ENCODE measurements at places on chromosomes 2 and 18.

GRCh38 chr2:215744514-215744913 lies 268.8 kb downstream of the MREG start:
- no peak for DNase-seq

DNA sequence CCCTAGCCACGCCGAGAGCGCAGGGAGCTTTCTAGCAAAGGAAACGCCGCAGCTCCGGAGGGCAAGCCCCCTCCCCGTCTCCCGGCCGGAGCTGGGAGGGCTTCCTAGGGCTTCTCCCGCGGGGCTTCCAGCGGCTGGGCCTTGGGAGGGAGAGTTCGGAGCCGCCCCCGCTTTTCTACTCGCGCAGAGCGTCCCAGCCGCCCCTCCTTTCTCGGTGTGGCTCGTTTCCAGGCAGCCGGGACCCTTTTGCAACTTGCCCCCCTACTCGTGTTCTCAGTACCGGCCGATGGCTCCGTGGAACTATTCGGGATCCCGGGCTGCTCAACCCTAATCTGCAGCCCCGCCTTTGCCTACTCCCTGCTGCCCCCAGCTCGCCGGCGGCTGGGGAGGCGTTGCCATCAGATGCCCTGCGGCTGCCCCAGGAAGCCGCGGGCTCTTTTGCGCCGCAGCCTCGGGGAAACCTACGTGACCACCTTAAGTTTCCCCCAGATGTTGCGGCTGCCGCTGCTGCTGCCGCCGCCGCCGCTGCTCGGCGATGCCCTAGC lies 1.5 kb upstream of the NR4A2 start:
- no peak for DNase-seq

DNA sequence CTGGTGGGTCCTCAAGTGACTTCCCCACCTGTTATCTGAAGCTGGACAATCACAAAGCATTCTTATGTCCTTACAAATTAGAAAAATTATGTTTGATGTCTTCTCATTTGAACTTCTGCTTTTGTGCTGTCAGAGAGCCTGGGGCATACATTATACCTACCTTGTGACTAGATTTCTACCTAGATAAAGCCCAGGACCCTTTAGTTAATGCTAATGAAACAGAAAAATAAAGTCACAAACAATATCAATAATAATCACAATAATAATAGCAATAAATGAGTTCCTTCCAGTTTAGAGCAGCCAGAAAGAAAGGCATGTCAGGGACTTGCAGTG lies 456.4 kb downstream of the SETBP1 start:
- no peak for DNase-seq

DNA sequence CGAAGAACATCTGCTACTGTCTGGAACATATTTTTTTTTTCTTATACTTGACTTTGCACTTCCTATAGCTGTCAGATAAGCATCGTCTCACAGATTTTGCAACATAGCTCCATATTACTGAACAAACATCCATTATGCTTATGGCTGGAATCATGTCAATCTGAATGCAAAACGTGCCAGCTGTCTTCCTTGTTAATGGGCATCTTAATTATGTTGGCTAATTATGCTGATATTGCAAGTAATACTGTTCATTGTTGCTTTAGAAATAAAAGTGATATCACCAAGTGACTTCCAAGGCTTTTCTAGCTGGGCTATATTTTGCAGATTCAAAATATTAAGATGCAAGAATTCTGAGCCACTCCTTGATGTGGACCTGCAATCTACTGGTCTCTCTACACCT lies 176.8 kb downstream of the ARL4C start:
- no peak for DNase-seq

GRCh38 chr2:136957044-136957443 lies 191.7 kb downstream of the THSD7B start:
- no peak for DNase-seq

DNA sequence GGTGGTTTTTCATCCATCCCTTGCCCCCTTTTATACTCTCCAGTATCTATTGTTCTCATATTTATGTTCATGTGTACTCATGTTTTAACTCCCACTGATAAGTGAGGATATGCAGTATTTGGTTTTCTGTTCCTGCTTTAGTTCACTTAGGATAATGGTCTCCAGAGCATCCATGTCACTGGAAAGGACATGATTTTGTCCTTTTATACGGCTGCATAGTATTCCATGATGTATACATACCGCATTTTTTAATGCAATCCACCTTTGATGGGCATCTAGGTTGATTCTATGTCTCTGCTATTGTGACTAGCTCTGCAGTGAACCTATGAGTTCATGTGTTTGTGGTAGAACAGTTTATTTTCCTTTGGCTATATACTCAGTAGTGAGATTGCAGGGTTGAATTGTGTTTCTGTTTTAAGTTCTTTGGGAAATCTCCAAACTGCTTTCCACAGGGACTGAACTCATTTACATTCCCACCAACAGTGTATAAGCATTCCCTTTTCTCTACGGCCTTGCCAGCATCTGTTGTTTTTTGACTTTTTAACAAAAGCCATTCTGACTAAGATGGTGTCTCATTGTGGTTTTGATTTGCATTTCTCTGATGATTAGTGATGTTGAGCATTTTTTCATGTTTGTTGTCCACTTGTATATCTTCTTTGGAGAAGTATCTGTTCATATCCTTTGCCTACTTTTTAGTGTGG lies 420.2 kb downstream of the THSD7B start:
- no peak for DNase-seq

DNA sequence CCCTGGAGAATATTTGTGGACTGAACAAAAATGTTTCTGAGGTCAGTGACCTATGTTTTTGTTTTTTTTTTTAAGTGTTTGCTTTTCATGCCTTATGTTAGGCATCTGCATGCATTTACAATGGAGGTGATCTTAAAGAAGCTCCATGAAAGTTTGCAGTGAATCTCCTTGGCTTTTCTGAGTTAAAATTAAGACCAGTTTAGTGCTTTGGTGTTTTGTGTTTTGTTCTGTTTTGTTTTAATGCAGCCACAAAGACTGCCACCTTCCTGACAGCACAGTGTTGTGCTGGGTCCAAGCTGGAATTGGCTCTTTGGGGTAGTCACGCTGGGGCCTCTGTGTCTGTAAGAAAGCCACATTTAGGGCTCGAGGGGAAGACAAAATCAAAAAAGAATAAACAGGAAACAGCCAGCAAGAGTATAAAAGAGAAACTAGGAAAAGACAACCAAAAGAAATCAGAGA lies 396.2 kb downstream of the ARHGAP15 start:
- no peak for DNase-seq

DNA sequence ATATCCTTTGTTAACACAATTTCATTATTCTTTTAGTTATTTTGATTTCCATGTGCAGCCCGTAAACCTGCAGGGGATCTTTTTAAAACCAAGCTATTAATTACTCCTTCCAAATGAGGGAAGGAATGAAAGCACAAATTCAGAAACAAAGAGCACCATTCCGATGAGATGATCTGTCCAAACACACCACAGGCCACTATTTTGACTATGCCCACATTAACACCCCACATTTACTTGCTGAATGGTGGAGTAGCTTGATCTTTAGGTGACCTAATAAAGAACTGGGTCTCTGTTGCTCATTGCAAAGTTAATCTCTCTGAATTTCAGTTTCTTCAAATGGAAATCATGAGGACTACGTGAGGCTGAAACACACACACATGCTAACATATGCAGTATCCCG lies 218.0 kb downstream of the IRS1 start:
- no peak for DNase-seq

DNA sequence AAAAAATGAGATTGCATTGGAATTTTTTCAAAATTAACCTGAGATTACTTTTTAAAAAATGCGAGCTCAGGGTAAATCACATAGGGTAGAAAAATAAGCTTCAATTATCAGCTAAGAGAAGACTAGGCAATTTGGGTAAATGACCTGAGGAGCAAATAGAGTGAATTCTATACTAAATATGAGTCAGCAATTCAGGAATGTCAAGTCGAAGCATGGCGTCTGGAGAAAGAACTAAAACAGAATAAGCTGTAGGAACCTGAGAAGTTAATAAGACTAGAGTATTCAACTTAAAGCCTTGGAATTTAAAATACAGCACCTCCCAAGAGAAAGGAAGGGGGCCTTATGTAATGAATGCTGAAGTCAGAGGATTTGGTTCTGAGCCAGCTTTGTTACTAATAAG lies 487.0 kb downstream of the SUCLG1 start:
- DNase-seq: no peak

- no peak for DNase-seq
Measured at GRCh38 chr2:69305166-69305565, 81.9 kb downstream of the GFPT1 start.

DNA sequence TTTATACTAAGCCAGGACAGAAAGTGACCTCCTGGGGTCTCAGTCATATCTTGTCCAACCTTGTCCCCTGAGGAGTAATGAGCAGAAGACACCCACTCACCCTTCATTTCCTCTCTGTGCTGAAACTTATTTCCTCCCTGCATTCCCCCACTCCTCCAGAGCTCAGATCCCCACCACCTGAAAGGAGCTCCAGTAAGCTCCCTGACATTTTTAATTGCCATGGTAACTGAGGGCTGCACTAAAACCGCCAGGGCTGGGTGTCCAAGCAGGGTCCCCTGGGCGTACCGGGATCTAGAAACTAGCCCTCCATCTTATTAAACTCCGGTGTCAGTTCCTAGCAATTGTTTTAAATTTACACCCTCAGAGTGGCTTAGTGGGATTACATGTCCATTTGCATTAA lies 393.3 kb upstream of the HNRNPA3 start:
- DNase-seq: no peak

DNA sequence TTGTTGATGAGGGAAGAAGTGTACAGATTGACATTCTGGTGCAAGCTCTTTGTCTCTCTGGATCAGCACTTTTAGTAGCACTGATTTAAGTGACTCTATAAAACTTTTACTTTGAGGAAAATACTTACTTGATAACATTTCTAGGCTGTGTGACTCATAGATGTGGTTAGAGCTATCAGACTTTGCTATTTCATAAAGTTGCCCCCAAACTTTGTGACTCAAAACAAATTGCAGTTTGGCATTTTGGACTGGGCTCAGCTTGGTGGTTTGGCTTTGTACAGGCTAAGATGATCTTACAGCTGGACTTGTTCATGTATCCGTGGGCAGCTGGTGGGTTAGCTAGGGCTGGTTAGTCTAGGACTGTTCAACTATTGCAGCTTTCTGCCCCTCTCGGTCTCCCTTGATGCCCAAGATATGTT lies 42.1 kb upstream of the GLS start:
- DNase-seq: no peak

GRCh38 chr2:16102976-16103380 lies 162.6 kb downstream of the MYCN start:
- no peak for DNase-seq

DNA sequence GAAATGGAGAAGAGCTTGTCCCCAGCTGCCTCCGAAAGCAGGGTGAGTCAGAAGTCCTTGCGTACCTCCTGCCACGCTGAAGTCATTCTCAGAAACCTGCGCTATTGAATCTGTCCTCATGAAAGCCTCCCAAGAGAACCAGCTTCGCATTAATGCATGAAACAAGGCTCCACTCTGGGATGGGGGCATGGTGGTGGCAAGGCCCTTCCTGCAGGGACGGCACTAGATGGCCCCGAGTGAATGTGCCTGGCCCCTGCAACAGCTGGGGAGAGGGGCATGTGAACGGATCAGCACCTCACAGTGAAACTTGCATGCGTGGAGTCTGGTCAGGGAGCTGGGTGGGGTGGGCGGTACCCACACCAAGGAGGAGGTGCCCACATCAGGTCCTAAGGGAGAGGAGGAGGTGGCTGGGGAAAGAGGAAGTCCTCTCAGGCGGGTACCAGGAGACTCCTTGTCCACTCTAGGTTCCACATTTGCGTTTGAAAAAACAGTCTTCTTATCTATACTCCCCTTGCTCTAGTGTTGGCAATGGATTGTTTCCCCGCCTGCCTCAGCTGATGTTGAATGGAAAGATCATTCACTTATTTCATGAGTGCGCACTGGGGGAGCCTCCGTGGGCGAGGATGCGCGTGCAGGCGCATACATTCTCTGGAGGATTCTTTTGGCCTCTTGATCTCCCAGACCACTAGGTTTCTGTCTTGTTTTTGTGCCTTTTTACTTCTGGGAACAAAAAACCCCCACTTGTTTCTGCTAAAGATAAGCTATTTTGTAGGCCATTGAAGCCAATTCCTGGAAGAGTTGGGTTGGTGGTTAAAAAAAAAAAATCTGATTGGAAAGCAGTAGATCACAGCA lies 104.7 kb downstream of the KLHL29 start:
- no peak for DNase-seq
